Cardiac septum (tissue), 1 donor: ENCODE measurements at places on chromosomes 2 and 18.

DNA sequence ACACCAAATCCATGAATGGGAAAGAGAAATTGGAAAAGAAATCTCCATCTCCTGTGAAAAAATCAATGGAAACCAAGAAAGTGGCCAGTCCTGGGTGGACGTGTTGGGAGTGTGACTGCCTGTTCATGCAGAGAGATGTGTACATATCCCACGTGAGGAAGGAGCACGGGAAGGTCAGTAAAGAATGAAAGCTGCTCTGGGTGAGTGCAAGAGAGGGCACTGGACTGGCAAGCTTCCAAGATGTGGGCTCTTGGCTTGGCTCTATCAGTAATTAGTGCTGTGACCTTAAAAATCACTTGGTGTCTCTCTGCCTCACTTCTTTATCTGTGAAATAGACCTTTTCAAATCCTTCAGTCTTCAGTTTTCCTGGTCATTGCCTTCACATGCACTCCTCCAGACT, 89.0 kb downstream of the ZNF532 start:
- no peak for DNase-seq

- no peak for DNase-seq
Observed at GRCh38 chr2:151575338-151575737, 158.9 kb downstream of the NEB start.

DNA sequence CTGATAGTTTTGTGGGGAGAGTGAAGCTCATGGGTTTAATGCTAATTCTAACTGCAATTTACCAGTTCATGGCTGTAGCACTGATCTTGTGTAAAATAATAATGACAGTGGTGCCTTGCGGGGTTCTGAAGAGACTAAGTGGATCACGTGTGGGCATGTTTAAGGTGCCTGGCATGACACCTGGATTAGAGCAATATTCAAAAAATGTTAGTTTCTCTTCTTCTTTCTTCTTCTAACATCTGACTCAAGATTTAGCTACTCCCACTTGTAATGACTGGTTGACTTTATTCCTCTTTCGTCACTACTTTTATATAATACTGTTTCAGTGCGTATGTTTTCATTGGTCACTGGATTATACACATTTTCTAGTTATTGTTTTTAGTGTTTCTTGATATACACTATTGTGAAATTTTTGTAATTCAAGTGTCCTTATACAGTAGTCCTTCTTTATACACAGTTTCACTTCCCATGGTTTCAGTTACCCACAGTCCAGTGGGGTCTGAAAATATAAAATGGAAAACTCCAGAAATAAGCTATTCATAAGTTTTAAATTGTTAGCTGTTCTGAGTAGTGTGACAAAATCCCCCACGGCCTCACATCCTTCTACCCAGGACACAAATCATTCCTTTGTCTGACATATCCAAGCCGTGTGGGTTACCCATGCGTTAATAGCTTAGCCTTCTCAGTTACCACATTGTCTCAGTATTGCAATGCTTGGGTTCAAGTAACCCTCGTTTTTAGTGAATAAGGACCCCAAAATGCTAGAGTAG, 662.2 kb upstream of the CNTNAP5 start:
- DNase-seq: no peak

GRCh38 chr2:211709389-211709788, 829.2 kb downstream of the ERBB4 start:
- no peak for DNase-seq

DNA sequence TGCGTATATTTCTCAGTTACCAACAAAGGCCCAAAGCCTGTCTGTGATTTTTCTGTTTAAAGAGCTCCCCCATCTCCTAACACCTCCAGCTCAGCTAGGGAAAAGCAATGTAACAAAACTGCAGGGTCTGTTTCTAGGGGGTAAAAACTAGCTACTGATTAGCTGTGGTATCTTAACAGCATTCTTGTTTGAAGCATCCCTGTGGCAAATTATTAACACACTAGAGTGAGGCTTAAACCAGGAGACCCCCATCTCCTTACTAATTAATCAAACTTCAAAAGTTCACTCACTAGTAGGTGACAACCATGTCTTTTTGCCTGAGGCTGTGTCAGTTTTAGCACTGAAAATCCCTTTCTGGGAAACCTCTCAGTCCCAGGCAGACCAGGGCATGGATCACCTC, 186.2 kb upstream of the PARD3B start:
- DNase-seq: no peak

- no peak for DNase-seq
Observed at GRCh38 chr2:238846628-238847418, 1.1 kb upstream of the TWIST2 start.

DNA sequence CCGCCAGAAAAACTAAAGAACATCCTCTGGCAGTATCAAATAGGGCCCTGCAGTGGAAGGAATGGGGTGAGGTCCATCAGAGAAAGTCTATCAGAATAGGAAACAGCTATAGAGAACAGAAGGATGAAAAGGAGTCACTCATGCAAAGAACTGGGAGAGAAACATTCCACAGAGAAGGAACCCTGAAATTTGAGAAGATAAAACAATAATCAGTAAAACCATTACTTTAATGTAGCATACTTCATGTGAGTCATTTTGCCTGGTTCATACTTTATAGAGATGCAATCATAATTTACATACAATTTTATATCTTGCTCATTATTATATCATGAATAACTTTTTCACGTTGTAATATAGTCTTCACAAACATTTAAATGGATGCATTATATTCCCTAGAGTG, 402.2 kb downstream of the NCKAP5 start:
- no peak for DNase-seq

DNA sequence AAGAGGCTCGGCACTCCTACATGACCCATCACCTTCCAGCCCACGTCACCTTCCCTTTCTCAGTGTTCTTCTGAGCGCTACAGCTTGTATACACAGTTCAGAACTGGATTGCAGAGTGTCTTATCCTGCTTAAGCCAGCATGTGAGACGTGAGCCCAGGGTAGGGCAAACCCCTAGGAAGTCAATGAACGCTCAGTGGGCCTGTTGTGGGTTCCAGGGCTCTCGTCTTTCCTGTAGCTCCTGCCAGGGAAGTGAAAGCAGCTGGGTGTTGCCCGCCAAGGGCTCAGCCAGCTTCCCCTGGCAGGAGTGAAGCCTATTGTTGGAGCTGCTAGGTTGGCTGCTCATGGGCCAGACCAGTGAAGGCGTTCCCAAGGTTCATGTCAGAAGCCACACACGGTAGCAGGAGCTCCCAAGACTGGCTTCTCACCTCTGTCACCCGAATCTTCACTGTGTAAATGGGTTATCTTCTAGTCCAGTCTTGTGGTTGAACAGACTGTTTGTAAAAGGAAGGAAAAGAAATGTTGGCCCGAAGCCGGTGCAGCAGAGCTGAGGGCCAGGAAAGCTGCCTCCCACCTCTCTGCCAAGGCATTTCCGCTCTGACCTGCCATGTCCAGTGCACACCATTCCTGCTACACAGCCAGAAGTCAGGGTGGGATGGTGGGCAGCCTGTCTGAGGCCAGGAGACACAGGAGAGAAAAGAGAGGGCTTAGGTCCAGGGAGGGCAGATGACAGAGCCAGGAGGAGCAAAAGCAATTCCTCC, 69.6 kb upstream of the RMDN2 start:
- peak; percentile 88 for DNase-seq

DNA sequence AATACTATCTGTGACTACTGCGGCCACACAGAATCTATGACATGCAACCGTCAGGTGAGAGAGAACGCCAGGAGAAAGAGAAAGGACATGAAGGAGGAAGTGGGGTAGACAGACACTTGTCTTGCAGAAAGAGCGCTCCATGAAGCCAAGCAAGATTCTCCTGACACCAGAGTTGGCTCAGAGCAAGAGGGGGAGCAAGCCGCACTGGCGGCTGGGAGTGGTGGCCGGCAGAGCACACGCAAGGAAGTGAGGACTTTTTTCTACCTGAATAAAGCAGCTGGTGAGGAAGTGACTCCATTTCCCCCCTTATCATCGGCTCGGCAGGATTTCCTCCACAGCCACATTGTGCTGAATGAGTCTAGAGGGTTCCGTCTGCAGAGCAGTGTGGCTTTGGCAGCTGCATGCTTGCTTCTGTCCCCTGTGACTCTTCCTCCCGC, 181.6 kb downstream of the BCL2 start:
- DNase-seq: no peak

DNA sequence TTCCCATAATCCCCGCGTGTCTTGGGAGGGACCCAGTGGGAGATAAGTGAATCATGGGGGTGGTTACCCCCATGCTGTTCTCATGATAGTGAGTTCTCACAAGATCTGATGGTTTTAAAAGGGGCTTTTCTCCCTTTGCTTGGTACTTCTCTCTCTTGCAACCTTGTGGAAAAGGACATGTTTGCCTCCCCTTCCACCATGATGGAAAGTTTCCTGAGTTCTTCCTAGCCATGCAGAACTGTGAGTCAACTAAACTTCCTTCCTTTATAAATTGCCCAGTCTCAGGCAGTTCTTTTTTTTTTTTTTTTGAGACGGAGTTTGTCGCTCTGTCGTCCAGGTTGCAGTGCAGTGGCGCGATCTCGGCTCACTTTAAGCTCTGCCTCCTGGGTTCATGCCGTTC, 26.5 kb upstream of the RTN4 start:
- DNase-seq: no peak

- no peak for DNase-seq
Observed at GRCh38 chr2:221853297-221853696, 281.2 kb upstream of the EPHA4 start.

GRCh38 chr2:96930351-96931010, 55.9 kb downstream of the FAM178B start:
- DNase-seq: no peak

DNA sequence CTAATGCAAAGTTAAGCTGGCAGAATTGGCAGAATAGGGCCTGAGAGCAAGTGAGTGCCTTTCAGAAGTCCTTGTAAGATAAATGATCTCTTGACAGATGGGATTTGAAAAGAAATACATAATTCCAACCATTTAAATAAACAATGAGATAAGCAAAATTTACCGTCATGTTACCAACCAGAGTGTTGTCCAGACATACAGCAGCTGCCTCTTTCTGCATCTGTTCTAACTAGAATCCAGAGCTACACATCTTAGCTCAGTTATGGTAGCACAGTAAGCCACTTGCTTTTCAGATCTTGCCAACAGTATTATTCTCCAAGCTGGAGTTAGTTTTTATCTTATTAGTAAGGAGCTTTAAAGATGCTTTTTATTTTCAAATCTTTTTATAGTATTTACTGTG, 179.6 kb downstream of the BARD1 start:
- no peak for DNase-seq

DNA sequence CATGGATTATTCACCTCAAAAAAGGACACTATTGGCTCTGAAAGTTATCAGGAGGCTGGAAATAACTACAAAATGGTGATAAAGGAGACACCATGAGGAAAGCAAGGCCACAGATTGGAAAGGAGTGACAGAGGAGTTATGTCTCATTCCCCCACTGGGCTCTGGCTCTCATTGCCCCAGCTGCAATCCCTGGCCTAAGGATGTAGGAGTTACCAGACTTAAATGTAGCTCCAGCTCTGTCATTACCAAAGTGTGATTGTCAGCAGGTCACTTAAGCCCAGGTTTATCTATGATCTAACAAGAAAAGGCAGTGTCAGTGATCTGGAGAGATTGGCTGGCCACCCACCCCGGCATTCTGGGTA, 1228.2 kb upstream of the DDX18 start:
- no peak for DNase-seq

DNA sequence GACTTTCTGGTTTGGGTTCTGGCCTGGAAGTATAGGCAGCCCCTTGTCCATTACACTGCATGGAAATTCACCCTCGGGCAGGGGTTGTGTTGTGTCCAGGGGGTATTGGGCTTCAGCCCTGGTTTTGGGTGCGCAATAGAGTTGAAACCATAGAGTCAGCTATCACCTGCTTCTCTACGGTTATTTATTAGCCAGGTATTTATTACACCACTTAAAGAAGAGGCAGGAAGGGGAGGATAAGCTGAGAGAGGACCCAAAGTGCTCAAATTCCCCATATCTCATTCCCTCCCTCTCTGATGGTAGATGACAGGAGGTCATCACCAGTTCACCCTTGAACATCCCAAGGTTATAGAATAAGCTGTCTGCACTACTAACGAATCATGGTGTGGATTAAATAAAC, 133.4 kb downstream of the HRH4 start:
- no peak for DNase-seq

DNA sequence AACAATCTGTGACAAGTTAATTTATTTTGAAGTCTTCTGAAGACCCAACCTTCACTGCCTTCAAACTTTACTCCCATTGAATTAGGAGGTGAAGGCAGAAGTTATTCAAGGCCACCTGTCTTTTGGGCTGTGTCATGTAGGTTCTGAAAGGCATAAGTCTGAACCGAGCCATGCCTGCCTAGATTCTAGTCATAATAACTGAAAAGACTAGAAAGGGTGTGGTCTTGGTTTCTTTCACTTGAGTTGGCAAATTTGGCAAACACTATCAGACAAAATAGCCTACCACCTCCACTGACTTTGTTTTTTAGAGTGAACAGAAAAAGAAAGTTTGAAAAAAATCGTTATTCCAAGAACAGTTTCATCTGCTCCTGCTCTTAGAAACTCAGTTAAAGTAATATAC, 38.4 kb downstream of the PPM1B start:
- no peak for DNase-seq

DNA sequence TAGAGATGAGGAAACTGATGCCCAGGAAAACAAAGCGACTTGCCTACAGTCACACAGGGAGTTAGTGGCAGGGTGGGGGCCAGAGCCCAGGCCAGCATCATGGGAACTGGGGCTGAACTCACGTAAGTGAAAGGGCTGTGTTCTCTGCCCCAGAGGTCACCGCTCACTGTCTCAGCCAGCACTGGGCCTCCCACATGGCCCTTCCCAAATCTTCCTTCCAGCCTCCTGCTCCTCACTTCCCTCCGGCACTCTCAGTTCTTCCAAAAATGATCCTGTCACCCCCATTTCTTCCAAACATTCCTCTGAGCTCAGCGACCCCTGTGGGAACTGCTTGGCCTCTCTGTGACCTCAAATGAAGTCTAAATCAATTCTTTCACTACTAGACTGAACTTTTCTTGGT, 90.5 kb upstream of the TMEM247 start:
- DNase-seq: peak; percentile 55

DNA sequence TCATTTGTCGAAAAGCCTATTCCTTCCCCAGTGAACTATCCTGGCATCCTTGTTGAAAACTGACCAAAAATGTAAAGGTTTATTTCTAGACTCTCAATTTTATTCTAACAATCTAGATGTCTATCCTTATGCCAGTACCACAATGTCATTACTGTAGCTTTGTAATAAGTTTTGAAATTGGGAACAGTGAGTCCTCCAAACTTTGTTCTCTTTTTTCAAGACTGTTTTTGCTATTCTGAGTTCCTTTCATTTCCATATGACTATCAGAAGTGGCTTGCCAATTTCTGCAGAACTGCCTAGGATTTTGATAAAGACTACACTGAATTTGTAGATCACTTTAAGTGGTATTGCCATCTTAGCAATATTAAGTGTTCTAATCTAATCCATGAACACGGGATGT, 9.7 kb downstream of the STARD7 start:
- no peak for DNase-seq
